ENCODE measurements at places on chromosomes 12 and 14.
A peak's percentile ranks its signal among the peaks of the same experiment; 100 is the strongest.

- DNase-seq: no peak
These were observed 12.8 kb downstream of the STX2 start for GRCh38 chr12:130826151-130826801.

DNA sequence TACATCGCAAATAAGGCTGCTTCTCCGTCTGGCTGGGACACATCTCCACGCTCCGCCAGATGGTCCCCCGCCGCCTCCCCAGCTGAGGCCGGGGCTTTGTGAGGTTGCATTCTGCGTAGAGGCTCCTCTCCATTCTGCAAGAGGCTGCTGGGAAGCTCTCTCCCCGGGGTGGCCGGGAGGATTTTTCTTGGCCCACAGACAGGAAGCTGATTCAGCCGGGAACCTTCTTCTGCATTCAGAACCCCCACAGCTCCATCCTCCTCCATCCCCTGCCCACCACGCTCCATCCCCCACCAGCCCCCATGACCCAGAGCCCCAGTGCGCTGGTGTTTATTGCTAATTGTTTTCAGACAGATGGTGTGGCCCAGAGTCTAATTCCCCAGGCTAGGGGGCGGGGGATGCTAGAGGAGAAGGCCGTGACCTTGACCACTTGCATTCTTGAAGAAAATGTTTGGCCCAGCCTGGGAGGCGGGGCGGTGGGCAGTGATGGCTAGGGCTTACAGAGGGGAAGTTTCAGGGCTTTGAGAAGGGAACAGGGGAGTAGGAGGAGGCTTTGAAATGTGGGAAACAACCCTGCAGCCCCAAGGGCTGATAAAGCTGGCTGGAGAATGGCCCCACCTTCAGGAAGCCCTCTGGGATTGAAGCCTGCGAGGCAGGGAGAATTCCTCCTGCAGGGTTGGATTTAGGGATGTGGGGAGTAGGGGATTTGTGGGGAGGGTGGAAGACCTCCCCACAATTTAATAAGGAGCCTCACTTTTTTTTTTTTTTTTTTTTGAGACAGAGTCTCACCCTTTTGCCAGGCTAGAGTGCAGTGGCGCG lies 88.5 kb upstream of the NCOR2 start:
- no peak for DNase-seq

DNA sequence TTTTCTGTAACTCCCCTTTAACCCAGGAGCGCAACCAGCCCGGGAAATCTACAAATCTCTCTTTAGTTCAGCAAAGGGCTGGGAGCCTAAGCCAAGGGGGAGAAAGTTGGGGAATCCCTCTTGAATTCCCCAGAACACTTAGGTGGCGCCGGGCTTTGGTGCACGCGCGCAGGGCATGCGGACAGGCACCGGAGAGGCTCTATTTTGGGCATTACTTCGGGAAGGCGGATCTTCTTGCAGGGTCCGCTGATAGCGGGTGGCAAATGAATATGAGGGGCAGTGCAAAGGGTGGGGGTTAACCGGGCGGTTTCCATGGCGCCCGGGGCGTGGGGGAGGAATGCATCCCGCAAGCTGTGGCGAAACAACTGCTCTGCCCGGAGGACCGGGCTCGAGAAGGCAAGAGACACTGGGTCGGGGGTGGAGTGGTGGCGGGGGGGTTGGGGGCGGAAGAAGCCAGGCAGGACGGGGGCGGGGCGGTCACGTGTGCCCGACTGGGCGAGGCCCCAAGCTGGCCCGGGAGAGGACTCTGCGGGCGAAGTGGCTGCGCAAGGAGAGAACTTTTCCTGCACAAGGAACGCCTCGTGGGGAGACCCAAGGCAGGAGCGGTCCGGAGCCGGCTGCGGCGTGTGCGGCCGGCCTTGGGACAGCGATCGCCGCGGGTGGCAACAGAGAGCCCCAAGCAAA lies at the start of gene FLVCR2:
Gene FLVCR2, plus strand, starts transcription at position 519 of the 684 bp plus-strand sequence. CDS start 353 bp downstream, outside the sequence.
- DNase-seq: peak; percentile 25

DNA sequence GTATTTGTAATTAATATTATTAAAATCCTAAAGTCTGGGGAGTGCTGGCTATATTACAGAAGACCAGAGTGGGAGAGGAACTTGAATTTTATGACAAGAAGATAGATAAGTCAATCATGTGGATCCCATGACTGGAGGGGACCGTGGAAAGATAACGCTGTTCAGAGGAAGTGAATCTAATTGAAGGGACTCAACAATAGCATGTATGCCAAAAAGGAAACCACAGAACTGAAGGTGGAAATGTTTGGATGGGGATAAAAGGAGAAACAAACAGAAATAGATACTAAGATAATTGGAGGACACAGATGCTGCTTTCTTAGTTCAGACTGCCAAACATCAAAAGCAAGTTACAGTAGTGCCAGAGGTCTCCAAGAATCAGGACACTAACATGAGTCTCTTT lies 21.1 kb downstream of the OR6J1 start:
- DNase-seq: no peak

DNA sequence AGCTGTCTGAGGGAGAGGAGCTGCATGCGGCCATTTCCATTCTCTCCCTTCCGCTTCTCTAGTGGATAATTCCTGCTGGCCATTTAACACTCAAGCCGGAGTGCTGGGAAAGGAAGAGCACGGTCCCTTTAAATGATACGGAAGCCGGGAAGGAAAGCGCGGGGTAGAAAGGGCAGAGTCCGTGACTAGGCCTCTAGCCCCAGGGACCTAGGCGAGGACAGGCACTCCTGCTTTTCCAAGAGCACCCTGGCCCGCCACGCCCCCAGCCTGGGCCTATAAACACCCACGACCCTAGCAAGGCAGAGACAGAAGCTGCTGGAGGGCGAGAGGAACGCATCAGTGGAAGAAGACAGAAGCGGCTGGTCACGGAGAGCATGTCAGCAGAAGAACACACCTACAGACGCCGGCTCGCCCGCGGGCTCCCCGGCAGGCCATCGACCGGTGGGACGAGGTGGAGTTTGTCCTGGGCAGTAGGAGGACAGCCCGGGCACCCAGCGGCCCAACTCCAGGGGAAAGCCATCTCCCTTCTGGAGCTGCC lies 1206.6 kb upstream of the TMEM132C start:
- peak; percentile 75 for DNase-seq

GRCh38 chr12:83958997-83959396 lies 953.6 kb downstream of the SLC6A15 start:
- DNase-seq: no peak

DNA sequence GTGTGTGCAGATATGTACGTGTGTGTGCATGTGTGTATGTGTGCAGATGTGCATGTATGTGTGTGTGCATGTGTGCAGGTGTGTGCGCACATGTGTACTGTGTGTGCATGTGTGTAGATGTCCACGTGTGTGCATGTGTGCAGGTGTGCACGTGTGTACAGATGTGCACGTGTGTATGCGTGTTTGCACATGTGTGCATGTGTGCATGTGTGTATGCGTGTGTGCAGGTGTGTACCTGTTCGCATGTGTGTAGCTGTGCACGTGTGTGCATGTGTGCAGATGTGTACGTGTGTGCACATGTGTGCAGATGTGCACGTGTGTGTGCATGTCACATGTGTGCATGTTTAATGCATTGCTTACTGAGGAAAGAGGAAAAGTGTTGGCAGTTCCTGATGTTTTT lies 55.7 kb upstream of the FKBP4 start:
- DNase-seq: no peak

DNA sequence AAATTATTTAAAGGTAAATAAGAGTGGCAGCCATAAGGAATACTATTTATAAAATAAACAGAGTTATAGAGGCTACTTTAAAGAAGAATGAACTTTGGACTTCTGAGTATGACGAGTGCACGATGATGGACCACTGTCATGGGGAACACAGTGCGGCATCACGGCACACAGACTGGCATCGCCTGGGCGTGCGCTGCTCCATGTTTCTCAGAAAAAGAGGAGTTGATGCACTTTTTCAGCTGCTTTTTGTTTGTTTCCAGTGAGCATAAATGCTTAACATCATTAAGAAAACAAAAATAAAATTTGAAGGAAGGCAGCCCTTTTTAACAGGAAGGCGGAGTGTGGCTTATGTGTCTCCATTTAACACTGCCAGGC lies 23.3 kb upstream of the EAPP start:
- DNase-seq: no peak

GRCh38 chr12:105382771-105383622 lies 52.5 kb downstream of the C12orf75 start:
- peak; percentile 50 for DNase-seq
